H1 (cell line): ENCODE measurements at places on chromosomes 16 and 17.

DNA sequence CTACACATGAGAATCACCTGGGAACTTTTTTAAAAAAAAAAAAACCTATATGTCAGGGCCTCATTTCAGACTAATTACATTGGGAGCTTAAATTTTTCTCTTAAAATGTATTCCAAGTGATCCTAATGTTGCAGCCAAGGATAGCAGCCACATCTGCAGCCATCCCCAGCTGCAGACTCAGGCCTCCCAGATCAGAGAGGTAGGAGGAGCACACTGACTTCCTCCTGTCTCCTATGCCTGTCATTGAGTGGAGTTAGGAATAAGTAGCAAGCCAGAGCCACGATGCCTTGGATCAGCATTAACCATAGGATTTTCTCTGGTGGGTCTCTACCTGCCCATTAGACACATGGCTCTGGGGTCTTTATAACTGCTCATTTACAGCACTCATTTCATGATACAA, 463.5 kb downstream of the HS3ST4 start:
- DNase-seq = no peak

DNA sequence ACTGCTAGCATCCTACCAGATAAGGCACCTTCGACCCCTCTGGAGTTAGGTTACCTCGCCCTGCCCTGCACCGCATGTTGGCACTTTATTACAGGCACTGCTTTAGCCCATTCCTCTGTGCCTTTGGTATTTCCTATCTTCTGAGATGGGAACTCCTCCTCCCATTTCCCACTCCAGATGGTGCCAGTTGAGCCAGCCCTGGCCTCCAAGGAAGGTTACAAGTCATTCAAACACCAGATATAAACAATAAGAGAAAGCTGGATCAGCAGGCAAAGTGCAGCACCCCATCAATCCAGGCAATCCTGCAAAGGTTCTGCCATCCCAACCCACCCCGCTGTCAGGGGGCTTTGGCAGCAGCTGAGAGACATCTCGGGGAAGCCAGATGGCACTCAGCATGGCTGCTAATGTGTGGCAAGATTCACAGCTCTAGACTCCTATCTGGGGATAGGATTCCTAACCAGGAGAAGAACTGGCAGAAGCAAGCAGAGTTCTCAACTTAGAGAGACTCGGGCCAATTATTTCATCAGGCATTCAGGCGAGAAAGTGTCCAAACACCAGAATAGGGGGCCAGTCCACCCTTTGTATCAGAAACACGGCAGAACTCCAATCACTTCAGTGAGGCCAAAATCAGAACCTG, 113.0 kb downstream of the COPRS start:
- DNase-seq = no peak

DNA sequence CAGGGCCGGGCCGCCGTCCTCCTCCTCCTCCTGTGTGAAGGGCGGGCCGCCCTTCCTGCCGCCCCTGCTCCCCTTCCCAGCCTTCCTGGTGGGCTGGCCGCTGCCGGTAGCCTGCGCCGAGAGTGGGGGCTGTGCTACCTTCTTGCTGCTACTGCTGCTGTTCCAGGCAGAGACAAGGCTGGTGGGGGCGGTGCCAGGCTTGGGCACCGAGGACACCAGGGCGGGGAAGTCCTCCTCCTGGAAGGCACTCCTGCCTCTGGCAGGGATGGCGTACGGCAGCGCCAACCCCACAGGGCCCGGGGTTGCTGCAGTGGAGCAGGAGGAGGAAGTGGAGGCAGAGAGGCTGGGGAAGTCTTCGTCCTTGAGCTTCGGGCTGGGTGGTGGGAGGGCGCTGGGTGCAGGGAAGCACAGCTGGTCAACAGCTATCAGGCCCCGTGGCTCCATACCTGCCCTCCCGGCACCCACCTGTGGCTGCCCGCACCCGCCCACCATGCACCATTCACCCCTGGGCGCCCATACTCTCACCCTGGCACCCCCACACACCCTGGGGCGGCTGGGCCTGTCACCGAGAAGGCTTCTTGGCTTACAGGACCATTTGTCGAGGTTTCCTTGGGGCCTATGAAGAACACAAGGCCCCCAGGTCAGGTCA, 9.6 kb downstream of the ZNF598 start:
- DNase-seq = no peak

DNA sequence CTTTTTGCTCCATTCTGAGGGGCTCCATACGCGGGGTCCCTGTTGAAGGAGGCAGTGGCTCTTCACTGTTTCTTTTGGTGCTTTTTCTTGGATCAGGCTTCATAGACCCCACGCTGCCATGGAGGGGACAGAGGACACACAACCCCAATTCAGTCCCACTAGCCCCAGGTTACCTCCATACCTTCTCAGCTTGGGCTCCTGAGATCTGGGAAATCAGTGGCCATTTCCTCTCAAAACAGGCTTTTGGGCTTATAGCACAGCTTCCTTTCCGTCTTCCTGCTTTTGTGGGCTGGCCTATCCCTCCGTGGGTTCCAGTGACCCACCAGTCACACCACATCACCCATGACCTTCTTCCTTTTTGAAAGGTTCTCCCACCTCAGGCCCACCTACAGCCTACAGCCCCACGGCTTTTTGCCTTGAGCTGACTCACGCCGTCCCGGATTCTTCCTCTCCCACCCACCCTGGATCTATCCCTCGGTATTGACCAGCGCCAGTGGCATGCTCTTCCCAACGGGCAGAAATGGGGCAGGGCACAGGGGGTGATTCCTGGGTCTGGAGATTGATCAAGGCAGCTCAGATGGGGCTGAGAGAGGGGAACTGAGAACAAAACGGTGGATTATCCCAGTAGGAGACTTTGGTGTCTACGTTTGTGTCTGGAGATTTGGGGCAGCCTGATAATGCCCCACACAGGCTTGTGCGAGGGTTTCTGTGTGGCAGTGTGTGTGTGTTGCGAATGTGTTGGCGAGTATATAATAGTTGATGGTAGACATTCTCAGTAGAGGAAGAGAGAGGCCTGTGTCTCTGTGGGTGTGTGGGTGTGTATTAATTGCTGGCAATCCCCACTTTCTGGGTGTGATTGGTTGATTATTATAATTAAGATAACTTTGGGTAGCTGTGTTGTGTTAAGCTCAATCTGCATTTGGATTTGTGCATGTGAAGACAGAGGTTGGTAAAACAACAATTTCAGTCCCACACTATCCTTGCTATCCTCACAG, 3.8 kb downstream of the TBX21 start:
- no peak for DNase-seq

DNA sequence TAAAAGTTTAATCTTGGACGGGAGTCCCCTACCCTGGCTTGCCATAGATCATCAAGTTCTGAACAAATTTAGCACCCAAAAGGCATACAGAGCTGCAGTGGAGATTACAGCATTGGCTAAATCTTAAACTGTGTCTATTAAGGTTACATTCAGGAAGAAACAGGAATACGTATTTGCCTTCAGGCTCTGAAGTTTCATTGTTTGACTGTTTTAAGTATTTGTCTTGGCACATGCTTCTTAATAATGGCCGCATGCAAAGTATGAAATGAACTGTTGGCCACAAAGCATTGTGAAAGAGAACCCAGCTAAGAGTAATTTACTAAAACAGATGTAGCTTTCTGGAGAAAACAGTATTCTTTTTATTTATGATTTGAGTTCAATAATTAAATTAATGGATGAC, 63.9 kb upstream of the CNEP1R1 start:
- DNase-seq = no peak

- no peak for DNase-seq
Measured at GRCh38 chr17:57478478-57479250, 222.3 kb downstream of the MSI2 start.

GRCh38 chr16:79980650-79981521, 380.3 kb upstream of the MAF start:
- no peak for DNase-seq

DNA sequence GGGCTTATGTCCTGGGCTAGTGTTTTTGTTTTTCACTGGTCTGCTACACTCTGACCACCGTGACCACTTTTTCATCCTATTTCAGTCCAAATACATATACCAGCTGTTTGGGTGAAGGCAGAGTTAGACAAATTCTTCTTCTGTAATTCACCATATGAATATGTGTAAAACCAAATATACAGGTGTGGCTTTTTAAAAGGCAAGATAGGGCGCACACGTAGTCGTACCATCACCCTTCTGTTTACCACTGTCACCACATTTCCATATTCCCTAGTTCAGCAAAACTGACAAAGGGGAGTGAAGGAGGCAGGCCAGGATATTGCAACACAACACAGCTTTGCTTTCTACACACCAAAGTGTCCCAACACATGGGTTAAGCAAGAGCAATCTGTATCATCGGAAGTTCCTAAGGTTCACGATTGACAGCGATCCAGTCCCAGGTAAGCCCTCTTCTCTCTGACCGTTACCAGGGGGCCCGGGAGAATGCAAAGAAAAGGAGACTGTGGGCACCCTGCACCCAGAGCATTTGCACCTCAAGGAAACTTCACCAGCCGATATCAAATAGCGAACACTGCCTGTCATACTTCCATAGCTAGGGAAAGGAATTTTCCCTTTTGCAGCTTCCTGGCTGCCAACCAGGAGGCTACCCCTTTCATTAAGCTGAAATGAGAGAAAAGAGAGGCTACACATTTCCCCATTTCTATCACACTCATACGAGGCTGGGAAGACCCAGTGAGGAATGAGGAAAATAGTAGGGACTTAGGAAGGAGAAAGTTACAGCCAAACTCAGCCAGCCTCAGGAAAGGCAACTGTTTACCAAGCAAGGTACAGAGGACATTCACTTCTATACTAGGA, 23.1 kb downstream of the CREBBP start:
- no peak for DNase-seq

DNA sequence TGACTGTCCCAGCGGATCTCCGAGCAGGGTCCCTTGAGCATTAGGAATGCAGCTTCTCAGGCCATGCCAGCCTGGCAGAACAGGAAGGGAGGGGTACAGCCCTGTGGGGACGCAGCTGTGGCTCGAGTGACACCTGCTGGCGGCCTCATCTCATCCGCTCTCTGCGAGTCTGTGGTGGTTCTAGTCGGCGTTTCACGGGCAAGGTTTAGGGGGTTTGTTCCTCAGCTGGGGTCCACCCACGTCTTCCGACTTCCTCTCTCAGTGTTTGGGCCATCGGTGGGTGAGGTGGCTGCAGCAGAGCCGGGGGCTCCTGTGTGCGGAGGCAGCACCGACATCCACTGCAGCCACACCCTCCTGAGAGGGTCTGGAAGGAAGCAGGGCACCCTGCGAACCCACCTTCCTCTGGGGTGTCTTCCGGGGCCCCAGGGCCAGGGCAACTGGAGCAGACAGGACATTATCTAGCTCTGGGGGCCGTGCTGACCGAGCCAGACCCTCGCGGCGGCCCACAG, 33.3 kb downstream of the JPH3 start:
- DNase-seq = peak; percentile 82

GRCh38 chr17:48592577-48592976, 1.0 kb downstream of the HOXB5 start:
- DNase-seq = no peak

- DNase-seq = no peak
Measured at GRCh38 chr16:2956579-2956956, 7.5 kb upstream of the KREMEN2 start.

GRCh38 chr17:79658811-79659207, 48.0 kb upstream of the RBFOX3 start:
- peak; percentile 64 for DNase-seq

DNA sequence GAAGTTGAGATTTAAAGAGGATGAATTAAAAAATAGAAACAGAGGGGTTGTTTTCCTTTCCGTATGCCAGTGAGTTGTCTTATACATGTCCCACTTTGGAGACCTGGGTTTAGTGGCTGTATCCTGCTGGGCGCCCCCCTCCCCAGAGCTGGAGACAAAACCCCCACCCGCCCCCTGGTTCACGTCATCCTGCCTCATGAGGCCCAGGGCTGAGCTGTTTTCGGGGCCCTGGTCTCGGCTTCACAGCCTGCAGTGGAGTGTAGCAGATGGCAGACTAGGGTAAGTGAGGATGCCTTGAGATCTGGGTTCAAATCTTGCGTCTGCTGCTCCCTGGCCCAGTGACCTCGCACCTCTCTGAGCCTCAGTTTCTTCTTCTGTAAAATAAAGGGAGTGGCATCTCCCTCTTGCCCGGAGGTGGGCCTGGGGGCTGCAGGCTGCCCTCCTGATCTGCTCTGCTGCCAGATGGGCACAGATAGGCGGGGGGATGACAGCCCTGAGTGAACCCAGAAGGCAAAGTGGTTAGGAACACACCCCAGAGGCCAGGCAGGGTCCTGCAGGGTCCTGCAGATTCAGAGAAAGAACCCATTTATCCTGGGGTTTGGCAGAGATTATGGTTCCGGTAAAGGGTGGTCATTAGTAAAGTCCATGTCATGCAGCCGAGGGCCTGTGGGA, 45.1 kb downstream of the SOCS3 start:
- no peak for DNase-seq

- DNase-seq = no peak
Measured at GRCh38 chr16:6483469-6484033, 849.1 kb upstream of the RBFOX1 start.

- no peak for DNase-seq
Measured at GRCh38 chr17:81026266-81027036, 8.5 kb upstream of the BAIAP2 start.

DNA sequence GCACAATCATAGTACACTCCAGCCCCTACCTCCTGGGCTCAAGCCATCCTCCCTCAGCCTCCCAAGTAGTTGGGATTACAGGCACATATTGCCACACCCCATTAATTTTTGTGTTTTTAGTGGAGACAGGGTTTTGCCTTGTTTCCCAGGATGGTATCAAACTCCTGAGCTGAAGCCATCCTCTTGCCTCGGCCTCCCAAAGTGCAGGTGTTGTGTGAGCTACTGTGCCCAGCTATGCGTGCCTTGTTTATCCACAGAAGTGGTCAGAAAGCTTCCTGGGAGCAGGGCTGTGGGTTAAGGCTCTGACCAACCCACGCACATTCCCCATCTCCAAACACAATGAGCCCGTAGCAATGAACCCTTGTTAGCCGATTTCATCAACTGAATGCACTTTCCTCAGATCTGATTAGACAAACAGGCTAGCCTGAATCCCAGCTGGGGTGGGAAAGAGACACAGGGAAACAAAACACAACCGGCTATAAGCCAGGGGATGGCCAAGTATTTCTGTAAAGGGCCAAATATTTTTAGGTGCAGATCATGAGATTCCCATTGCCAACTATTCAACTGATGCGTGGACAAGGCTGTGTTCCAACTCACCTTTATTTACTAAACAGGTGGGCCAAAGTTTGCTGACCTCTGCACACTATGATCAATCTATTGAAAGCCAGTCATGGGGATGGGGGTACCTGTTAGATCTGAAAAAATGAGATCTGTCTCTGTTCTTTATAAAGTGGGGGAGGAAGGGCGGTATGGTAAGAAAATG, 193.6 kb downstream of the CPPED1 start:
- DNase-seq = no peak
